ENCODE measurements at places on chromosomes 2 and 18. TPM values are rescaled to one million over a fixed set of nuclear protein-coding genes. Genes with fewer than 3 reads are reported as not detected.

The LIMS1 gene
- total RNA-seq = 102 TPM

The NEMP2 gene
- total RNA-seq = 11.2 TPM

DNA sequence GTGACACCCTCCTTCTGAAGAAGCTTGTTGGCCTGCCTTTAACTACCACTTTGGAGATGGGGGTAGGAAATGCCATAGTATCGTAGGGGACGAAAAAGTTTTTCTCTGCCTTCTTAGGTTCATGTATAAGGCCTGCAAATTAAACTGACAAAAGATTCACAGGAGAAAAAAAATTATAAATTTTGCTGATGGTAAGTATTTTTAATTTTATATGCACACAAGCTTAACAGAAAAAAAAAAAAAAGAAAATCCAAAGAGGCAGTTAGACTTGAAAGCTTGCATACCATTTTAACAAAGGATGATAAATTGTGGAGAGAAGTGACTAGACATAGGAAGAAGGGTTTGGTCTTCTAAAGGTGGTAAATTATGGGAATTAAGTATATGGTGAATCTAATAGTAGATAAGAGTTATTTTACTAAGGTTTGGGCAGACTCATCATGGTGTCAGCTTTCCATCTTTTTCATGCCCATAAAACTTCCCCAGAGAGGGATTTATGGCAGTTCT, 62.5 kb upstream of the B3GNT2 start:
- DNase-seq = no peak

GRCh38 chr2:219430633-219431615, 3.7 kb upstream of the SPEG start:
- DNase-seq = peak; percentile 73

DNA sequence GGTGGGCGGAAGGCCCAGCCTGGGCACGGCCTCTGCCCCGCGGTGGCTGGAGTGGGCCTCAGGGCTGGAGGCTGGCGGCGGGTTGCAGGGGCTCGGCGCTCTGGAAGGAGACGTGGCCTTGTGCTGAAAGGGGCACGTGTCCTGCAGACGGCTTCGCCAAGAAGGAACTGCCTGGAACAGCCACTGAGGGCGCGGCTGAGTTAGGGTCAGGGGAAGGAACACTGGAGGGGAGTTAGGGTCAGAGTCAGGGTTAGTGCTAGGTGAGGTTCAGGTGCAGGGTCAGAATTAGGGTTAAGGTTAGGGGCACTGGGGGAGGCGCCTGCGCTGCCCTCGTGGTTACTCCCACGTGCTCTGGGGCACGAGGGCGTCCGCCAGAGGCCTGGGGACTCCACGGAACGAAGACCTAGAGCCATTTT, 933 bp upstream of the ADNP2 start:
- no peak for DNase-seq

The HES6 gene
- 4.4 TPM for total RNA-seq

The REEP1 gene
- total RNA-seq = 7.7 TPM

The HOXD4 gene
- total RNA-seq = 0.74 TPM

- no peak for DNase-seq
Observed at GRCh38 chr2:205311201-205311600, 371.1 kb upstream of the NRP2 start.

The TUBB8B gene
- not detected for total RNA-seq

GRCh38 chr18:70365361-70365760, 76.5 kb downstream of the SOCS6 start:
- DNase-seq = no peak

DNA sequence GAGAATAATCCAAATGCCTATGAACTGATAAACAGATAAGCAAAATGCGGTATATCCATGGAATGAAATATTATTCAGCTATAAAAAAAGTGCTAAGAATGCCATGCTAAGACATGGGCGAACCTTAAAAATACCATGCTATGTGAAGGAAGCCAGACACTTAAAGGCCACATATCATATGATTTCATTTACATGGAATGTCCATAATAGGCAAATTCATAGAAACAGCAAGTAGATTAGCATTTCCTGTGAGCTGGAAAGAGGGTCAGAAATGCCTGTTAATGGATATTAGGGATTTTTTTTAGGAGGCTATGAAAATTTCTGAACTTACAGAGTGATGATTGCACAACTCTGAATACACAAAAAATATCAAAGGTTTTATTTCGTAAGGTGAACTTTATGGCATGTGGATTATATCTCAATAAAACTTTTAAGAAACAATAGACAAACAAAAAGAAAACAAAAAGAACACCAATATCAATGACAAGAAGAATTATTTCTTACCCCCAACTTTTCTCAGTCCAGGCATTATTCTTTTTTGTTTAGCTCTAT, 1207.7 kb downstream of the SUCLG1 start:
- no peak for DNase-seq

The TCF7L1 gene
- total RNA-seq = 14.7 TPM

DNA sequence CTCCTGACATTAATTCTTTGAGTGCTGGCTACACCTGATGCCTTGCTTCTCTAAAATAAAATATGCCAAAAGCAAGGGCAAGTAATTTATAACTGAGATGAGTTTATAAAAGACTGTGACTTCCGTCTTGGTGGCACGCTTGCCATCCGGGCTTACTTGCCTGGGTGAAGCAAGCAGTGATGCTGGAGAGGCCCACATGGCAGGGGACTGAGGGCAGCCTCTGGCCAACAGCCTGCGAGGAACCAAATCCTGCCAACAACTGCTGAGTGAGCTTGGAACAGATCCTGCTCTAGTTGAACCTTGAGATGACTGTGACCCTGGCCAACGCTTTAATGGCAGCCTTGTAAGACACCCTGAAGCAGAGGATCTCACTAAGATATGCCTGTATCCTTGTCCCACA, 96.1 kb upstream of the CAPN13 start:
- DNase-seq = no peak

The PSD4 gene
- 29.6 TPM for total RNA-seq

The NEUROD1 gene
- not detected for total RNA-seq

DNA sequence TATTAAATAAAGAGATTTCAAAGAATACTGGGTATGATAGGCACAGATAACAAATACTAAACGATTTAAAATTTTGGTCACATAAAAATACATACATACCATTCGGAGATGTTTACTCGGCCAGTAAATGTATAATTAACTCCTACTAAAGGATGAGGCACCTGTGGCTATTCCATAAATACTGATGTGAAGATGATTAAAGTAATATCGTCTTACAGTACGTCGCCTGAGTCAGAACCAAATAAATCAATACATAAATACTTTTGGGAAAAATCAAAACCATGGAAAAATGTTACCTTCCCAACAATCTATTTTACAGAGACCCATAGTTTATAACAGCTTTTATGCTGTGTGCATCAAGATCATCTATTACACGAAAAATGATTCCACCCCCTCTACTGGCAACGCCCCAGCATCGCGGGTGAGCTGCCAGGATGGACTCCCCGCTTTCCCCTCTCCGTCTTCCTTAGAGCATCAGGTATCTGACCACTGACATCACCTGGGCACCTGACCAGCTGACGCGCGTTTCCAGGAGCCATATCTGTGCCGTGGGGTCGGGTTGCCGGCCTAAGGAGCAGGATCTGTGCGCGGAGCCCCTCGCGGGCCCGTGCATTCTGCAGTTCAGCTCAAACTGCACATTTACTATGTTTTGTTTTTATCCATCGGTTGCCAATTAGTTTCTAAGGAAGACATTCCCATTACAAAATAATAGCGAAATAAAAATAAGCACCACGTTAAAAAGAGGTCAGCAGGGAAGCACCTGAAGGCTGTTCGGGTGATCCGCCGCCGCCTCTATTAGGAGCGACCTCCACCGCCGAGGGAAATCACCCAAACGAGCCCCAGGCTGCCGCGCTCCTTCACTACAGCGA, 901 bp downstream of the ICA1L start:
- DNase-seq = peak; percentile 77

The FOXD4L1 gene
- 0.34 TPM for total RNA-seq

DNA sequence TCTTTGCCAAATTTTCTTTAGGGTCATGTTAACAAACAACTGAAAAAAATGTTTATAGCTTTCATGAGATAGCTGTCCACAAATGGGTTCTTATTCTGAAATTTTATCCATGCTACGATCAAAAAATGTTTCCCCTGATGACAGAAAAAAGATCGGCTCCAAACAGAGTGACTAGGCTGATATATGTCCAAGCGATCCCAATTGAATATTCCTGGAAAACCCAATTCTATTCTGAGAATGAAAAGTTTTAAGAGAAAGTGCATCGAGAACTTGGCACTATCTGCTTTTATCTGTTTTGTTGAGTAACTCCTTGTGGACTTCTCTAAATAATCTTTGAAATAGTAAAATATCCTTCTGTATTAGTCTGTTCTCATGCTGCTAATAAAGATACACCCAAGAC, 19.1 kb downstream of the KCNE4 start:
- no peak for DNase-seq

GRCh38 chr2:152557273-152557888, 159.9 kb downstream of the PRPF40A start:
- no peak for DNase-seq

- no peak for DNase-seq
Observed at GRCh38 chr18:23519734-23520133, 16.4 kb downstream of the RMC1 start.

The CAPN14 gene
- total RNA-seq = 0.21 TPM

- DNase-seq = no peak
Observed at GRCh38 chr18:46719388-46719787, 37.5 kb downstream of the ST8SIA5 start.

The CD207 gene
- 0.11 TPM for total RNA-seq

- no peak for DNase-seq
Observed at GRCh38 chr2:196681510-196681909, 42.0 kb downstream of the CCDC150 start.

- DNase-seq = peak; percentile 53
Observed at GRCh38 chr2:238569507-238570195, 142.9 kb downstream of the ASB1 start.

GRCh38 chr2:194087089-194087958, 1569.7 kb upstream of the SLC39A10 start:
- DNase-seq = no peak

The MSTN gene
- total RNA-seq = 0.46 TPM

The AKAIN1 gene
- not detected for total RNA-seq

The IHH gene
- 4.4 TPM for total RNA-seq

The MAB21L4 gene
- 2.9 TPM for total RNA-seq

GRCh38 chr18:34775461-34775860, 65.4 kb downstream of the DTNA start:
- DNase-seq = no peak

The GATA6 gene
- 34.3 TPM for total RNA-seq

The KIAA2012 gene
- total RNA-seq = 5.3 TPM

The MAP3K19 gene
- total RNA-seq = 21.1 TPM

The NEURL3 gene
- 1.1 TPM for total RNA-seq

DNA sequence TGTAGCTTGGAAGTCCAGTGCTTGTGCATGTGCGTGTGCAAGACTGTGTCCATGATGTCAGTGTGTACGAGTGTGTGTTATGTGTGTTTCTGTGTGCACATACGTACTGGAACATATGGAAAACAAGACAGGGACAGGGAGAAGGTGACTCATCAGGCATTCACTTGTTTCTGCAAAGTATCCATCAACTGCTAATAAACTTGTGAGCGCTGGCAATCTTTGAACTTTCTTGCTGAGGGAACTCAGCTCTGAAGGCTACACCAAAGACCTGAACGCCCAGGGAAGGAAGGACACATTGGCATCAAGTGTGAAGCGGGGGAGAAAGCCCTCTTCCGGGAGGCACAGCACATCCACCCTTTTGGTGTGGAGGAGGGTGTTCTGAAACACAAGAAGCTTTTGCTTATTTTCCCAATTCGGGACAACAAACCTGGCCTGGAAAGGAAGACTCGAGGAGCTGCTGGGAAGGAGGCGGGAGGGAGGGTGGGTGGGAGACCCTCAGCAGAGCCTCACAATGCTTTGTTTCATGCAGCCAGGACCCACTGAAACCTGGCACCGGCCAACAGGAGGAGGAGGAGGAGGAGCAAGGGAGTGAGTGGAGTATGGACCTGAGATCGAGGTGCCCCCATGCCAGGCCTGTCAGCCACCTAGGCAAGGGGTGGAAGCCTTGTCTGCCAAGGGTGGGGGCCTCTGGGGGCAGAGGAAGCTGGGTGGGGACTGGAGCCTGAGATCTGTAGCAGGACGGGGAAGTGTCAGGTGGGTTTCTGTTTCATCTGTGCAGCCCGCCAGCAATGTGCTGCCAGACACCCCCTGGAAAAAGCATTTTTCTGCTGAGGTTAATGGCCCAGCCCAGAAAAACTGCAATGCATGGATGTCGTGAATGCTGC, 26.8 kb downstream of the SMAD7 start:
- DNase-seq = peak; percentile 43

DNA sequence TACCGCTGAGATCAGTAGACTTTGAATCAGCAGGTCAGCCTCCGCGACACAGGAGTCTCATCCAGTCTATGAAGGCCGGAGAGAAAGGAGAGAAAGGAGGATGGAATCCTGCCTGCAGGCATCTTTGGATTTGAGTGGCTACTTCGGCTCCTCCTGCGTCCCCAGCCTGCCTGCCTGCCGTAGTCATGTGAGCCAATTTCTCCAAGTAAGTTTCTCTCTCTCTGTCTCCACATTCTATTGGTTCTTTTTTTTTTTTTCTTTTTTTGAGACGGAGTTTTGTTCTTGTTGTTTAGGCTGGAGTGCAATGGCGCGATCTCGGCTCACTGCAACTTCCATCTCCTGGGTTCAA, 16.7 kb downstream of the PDCD1 start:
- DNase-seq = no peak

The CIAO1 gene
- 74.2 TPM for total RNA-seq

- DNase-seq = no peak
Observed at GRCh38 chr2:100956081-100956480, 46.0 kb upstream of the RPL31 start.

DNA sequence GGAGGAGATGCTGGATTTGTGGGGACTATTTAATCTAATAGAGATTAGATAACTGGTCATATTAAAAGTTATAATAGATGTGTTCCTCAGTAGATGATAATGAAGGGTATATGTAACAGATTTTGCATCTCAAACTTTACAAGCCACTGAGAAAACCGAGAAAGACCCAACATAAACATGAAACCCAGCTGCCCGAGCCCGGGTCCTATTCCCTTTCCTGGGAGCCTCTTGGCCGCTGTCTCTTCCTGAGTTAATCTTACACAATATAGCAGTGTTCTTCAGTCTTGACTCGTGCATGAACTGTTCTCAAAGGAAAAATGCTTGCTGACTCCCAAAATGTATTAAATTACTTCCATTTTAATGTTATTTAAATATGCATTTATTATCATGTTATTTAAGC, 94.5 kb downstream of the COPS8 start:
- DNase-seq = no peak

- peak; percentile 71 for DNase-seq
Observed at GRCh38 chr2:236177967-236178889, 10.0 kb upstream of the GBX2 start.

GRCh38 chr18:1412655-1413322, 508.1 kb downstream of the ADCYAP1 start:
- DNase-seq = no peak

The DNAJC5G gene
- not detected for total RNA-seq

The CXCR4 gene
- 23.6 TPM for total RNA-seq

- DNase-seq = no peak
Observed at GRCh38 chr2:40227210-40227609, 224.7 kb downstream of the SLC8A1 start.
